ENCODE measurements at places on chromosomes 2 and 18.

- no peak for DNase-seq
These were observed 37.7 kb downstream of the COBLL1 start for GRCh38 chr2:164803776-164804466.

GRCh38 chr2:197915548-197916265 is 111.3 kb downstream of the PLCL1 start:
- no peak for DNase-seq

DNA sequence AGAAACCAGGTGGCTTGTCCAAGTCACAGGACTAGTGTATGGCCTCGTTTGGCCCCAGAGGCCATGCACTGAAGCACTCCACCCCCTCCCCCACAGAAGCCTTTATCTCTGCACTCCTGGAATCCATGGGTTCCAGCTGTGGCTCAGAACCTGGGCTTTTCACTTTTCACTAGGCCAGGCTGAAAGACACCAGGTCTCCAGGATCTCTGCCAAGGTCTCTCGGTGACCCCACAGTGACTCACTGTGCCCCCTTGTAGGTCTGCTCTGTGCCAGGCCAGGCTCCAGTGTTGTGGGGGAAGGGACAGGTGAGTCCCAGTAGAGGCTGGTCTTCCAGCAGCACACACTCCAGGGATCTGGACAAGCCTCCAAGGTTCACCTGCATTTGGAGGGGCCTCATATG is 31.0 kb upstream of the GLI2 start:
- DNase-seq, result no peak

DNA sequence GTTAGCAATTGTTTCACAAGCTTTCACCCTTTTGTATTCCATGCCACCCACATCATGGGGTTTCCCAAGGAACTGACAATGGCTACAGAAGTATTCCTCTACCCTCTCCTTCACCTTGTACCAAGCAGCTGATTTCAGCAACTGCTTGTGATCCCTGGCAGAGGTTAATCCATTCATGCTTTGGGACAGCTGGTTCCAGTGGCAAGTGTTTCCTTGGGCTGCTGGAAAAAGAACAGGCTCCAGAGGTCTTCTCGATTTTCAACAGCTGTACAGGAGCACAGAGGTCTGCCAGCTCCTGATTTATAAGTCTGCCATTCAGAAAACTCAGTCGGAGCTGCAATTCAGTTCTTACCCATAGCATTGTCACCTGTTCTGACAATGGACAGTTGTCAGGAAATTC is 239.2 kb upstream of the CWC22 start:
- no peak for DNase-seq

DNA sequence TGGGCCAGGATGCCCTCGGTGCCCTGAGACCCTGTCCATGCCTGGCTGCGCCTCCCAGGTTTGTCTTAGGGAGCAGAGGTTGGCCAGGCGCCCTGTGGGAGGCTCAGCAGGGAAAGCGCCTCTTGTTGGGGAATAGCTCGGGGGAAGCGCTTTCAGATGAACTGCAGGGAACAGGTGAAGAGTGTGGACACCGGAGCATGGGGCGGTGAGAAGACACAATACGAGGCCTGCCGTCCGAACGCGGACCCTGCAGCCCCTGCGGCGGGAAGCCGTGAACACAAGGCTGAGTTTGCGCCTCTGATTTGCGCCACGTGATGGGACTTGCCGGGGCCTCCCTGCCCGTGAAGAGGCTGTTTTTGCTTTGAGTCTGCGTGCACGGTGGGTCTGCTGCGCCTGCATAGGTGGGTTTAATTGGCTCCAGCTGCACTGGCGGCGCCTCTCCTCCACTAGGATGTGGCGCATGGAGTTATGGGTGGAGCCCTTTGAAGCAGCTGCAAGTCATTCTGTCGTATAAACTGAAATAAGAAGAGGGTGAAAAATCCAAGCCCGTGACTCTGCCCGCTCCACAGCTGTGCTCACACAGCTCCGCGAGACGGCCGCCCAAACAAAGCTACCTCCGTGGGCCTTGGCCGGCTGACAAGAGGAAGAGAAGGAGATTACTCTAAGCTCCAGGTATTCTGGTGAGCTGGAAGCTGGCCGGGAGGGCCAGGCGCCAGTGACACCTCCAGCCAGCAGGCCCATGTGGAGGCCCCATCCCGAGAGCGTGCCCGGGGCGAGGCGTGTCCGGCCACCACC is 103.5 kb upstream of the CTDP1 start:
- DNase-seq, result no peak

GRCh38 chr2:201174687-201175086 is 8.3 kb upstream of the CASP10 start:
- DNase-seq, result no peak

GRCh38 chr2:216082805-216083204 is 1.1 kb downstream of the TMEM169 start:
- no peak for DNase-seq

Data from activated CD4-positive, alpha-beta T cell treated with anti-CD3 and anti-CD28 coated beads, Interleukin-2, Interleukin-6, amounts not matched to agents 100 ng/mL and 50 ng/mL, durations not matched to agents 16 hours and 8 hours (primary cell).